ENCODE measurements at places on chromosomes 5 and 9.

DNA sequence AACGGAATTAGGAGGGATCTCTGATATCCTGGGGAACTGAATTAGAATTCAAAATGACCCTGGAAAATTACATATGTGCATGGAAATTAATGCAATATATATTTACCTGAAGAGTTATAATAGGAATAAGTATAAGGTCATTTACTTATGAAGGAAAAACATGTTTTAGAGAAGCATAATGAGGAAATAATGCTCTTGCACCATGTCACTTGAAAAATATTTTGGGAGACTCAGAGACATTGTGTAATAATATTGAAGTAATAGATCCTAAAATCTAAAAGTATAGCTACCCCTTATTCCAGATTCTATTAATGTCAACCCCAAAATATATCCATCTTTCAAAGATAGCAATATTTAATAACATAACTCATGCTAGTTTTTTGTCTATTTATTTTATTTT, 28.4 kb downstream of the SPZ1 start:
- DNase-seq = no peak

DNA sequence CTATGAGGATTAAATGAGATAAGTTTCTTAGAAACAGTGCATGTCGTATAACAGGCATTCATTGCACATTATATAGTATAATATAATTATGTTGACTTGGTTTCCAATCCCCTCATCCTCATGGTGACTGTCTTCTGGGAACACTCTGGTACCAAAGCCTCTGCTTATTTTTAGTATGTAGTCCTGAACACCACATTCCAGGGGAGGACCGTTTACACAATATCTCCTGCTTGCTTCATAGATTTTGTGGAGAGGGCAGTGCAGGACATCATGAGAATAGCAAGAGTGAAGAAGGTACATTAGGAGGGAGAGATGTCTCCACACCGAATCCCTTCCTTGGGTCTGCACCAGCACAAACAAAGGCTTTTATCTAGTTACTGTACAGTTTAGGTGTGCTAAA, 20.5 kb upstream of the BHMT start:
- DNase-seq = no peak

DNA sequence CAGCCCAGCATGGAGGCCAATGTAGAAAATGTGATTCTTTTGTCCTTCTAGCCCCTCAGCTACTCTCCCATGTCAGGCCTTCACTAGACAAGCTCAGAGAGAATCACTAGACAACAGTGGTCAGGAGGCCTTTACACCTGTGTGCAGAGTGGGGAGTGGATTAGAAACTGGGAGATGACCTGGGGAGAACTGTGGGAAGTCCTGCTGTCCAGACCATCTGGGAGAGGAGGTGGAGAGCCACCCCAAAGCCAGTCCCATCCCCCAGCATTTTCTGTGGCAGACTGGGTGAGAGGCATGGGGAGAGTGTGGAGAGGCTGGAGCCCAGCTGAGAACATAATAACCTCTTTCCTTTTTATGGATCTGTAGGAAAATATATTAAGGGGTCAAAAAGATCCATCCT, 452.0 kb upstream of the DMAC1 start:
- DNase-seq = no peak

- DNase-seq = no peak
Measured at GRCh38 chr9:110537841-110538646, 41.5 kb downstream of the SVEP1 start.

DNA sequence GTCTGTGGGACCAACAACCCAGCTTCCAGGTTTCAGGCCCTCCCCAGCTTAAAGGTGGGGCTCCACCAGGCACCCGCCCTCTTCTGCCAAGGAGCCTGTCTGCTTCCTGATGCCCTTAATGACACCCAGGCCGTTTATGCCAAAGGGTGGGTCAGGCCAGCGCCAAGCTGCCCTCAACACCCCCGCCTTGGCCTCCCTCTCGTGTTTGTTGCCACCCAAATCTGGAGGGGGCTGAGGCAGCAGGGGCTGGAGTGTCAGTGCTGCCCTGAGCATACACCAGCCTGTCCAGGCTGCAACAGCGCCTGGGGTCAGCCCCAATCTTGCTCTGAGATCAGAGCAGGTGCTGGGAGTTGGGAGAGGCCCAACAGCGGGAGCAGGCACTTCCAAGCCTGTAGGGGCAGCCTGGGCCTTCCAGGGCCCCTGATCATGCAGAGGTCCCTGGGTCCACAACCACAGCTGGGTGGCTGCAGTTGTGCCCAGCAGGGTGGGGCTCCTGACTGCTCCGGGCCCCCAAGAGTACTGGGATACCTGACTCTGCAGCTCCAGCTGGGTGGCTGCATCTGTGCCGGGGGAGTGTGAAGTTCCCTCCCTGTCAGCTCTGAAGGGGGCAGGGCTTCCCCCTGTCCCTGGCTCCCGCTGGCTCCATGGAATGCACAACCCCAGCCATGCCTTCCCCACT, 34.5 kb upstream of the TYRP1 start:
- no peak for DNase-seq

DNA sequence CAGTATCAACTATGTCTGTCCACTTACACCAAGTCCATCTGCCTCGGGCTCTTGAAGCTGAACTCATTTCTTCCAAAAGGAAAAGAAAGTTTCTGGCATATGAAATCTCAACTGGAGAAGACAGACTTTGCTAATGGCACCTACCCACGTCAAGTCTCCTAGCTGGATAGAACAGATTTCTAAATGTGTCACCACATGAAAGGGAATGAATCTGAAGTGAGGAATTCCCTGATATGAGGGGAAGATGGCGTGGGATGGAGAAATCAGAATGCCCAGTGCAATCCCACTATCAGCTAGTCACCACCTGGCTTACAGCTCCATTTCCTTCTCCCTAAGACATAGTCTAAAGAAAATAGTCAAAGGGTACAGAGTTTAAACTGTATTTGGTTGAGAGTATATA, 144.7 kb downstream of the PAPPA start:
- DNase-seq = peak; percentile 61

DNA sequence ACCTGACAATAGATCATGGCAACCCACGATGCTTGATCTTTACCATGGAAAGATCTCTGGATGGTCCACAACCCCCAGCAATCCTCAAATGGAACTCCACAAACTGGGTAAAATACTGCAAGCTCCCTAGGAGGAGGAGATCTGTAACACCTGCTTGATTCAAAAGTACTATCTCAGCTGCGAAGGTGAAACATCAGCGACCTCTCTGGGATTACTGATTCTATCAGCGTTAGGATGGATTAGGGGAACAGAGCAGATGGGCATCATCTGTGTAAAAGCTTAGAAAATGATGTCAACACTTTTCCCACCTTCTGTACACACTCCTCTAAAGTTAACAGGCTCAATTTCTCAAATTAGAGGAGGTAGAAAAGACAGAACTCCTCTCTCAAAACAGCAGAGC, 31.5 kb upstream of the TRPC7 start:
- DNase-seq = no peak

DNA sequence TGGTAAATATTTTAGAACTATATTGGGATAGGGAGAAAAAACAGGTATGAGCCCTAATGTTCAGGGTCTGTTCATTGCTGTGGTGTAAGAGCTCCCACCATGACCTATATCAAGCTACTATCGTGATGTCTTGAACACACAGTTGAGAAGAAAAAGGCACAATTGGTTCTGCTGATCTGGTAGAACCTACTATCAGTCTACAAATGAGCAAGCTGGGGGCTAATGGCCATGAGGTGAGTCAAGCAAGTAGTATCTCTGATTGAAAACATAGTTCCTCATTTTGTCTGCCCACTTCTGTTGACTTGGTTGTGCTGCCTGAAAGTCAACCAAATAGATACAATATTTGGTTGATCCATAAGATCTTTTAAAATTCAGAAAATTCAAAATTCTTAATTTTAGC, 1026.3 kb downstream of the CDH12 start:
- DNase-seq = no peak

DNA sequence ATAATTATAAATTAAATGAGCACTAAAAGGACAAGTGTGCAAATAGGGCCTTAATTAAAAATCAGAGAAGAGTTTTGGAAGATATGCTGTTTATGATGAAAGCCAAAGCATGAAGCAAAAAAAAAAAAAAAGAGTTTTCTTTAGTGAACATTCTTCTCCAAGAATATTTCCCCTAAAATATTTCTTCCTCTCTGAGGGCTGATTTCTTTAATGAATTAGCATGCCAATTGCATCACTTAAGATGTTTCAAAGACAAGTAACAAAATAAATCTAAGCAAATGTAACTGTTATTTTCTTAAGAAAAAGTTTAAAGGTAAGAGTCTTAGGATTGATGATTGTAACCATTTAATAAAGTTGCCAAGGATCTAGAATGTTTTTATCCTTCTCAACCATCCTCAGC, 81.6 kb upstream of the MPDZ start:
- no peak for DNase-seq

DNA sequence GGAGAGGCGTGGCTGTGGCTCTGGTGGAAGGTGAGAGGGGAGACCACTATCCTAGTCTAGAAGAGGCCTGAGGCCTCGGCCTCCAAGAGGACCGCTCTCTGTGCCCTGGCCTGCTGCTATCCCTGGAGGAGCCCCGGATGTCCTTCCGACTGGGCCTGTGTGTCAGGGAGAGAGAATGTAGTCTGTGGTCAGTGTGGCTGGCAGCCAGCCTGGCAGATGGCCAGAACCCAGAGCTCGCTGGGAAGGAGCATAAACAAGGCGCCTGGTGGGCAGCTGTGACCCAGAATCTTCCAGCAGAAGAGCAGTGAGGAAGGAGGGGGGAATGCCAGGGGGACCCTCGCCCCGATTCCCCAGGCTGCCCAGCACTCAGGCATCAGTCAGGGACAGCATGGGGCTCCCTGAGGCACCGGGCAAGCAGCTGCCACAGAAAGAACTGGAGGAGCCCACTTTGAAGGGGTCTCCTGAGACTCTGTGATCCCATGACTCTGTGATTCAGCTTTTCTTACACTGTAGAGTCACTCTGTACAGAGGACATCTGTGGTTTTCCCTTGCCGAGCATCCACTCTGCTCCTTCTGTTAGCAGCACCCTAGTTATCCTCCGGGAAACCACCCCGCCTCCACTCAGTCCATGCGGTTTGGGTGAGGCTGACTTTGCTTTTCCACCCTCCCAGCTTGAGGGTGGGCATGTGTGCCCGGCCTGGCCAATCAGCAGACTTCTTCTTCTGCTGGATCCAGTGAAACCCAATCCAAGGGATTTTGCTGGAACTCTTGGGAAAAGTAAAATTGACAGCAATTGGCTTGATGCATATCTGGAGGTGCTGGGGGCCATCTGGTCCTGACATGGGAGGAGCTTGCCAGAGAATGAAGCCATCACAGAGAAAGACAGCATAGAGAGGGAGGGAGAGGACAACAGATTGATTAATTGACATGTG, 46.2 kb upstream of the PWWP2A start:
- DNase-seq = peak; percentile 29

DNA sequence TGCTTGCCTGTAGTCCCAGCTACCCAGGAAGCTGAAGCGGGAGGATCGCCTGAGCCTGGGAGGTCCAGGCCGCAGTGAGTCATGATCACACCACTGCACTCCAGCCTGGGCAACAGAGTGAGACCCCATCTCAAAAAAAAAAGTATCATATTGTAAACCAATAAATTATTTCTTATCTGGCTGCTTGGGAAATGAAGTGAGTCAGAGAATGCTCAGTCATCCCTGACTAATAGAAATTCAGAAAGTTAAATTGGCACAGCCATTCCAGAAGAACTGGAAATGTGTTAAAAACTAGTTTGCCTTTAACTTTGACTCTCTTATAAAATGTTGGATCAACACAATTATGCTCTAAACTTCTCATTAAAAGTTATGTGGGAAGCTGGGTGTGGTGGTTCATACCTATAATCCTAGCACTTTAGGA, 9.8 kb upstream of the GNE start:
- DNase-seq = peak; percentile 33

DNA sequence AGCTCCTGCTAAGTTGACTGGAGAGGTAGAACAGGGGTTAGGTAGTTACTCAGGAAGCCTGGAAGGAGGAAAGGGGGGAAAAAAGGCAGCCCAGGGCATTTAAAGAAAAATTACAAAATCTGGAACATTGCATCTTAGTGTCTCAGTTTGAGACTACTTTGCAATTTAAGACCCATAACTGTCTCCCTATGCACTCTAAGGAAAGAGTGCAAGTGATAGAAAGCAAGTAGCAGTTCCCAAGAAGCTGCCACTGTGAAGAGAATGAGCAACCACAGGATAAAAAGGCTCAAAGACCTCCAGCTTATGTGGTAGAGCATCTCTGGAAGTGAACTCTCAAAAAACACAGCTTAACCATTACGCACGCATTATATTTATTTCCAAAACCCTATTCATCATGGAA, 141.8 kb downstream of the SLCO4C1 start:
- DNase-seq = no peak

DNA sequence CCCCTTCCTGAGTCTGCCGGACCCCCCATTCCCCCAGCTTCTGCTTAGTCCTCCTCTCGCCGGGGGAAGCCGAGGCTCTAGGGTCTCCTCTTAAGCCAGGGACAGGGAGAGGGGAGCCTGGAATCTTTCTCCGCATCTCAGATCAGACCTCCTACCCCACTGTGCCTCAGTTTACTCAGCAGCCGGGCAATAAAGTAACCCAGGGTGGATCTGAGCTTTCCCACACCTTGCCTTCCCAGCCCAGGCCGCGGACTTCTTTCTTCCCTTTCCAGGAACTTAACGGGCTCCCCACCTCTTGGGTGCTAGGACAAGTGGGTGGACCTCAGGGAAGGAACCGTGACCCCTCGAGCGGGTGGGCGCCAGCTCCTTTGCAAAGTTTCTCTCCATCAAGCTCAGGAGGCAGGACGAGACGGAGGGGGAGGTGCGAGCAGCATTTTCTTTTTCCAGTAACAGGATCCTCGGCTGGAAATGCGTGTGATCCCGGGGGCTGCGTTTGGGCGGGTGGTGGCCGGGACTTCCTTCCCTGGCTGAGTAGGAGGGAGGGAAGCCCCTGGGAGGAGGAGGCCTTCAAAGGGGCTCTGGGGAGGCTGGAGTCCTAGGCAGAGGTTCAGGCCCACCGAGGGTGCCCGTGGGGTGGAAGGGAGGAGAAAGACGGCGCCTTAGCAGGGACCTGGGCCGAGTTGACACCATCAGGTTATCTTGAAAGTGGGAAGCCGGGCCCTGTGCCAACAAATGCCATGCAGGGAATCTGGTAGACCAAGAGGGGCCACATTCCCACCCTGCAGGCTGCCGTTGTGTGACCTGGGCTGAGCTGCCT, 795 bp downstream of the DAB2IP start:
- DNase-seq = peak; percentile 29

- DNase-seq = no peak
Measured at GRCh38 chr5:6182271-6182815, 196.0 kb downstream of the MED10 start.

- no peak for DNase-seq
Measured at GRCh38 chr5:132661231-132662003, 3.4 kb downstream of the IL13 start.

DNA sequence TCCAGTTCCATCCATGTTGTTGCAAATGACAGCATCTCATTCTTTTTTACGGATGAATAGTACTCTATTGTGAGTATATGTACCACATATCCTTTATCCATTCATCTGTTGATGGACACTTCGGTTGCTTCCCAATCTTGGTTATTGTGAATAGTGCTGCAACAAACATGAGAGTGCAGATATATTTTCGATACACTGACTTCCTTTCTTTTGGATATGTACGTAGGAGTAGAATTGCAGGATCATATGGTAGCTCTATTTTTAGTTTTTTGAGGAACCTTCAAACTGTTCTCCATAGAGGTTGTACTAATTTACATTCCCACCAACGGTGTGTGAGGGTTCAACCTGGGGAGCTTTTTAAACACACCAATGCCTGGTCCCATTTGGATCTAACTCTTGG, 22.3 kb downstream of the GALNT12 start:
- DNase-seq = no peak

All from trophoblast cell (in vitro differentiated cells and primary cell).